ENCODE measurements at places on chromosomes 12 and 14.
A peak's percentile ranks its signal among the peaks of the same experiment; 100 is the strongest.

DNA sequence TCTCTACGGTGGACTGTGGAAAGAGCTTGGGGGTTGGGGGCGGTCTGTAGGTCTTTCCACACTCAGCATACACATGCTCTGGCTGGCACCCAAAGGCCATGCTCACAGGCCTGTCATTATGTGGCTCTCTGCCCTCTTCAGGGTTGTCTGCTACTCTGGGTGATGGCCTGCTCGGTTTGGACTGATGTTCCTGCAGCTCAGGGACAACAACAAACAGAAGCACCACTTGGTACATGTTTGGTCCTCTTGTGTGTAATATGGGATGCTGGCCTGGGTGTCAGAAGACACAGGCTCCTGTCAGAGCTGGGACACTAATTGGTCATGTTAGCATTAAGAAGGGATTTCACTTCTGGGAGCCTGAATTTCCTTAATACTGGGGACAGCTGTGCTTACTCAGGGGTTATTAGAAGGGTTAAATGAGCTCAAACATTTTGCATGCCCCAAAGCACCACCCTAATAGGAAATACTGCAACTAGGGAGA lies 32.7 kb upstream of the SELPLG start:
- DNase-seq = no peak

- no peak for DNase-seq
These were observed 404.5 kb downstream of the LRFN5 start for GRCh38 chr14:42011221-42011620.

DNA sequence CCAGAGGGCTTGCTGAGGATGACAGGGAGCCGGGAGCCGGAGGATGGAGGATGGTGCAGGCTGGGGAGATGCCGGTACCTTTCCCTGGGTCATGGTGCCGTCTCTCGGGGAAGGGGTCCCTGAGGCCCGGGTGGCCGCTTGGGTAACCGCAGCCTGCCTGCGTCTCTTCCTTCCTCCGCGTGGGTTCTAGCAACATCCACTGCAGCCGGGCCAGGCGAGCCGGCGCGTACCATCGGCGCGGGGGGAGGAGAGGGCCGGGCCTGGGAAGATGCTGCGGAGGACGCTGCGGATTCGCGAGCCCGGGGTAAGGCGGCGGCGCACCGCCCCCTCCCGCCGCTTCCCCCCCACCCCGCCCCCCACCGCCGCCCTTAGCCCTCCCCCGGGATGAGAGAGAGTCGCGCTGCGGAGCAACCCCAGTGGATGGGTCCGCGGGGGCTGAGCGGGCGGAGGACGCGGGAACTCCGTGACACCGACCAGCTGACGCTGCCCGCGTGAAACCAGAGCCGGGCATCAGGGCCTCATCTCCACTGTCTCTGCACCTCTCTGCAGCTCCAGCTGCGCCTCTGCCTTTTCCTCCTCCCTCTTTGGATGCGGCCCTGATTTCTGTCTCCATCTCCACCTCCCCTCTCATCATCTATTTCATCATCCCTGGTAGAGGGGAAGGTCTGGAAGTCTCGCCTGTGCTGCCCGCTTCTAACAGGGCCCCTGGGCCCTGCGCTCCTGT lies at the start of gene FAIM2:
Gene FAIM2, minus strand, starts transcription at position 201 of the 724 bp plus-strand sequence. Its CDS starts 108 bp downstream, at position 93.
- peak; percentile 64 for DNase-seq

- DNase-seq = no peak
These were observed 37.6 kb downstream of the BCAT1 start for GRCh38 chr12:24911271-24911791.

- DNase-seq = no peak
These were observed 145.8 kb downstream of the NTF3 start for GRCh38 chr12:5577741-5578140.

- peak; percentile 61 for DNase-seq
These were observed 11.1 kb upstream of the DPF3 start for GRCh38 chr14:72904840-72905561.

DNA sequence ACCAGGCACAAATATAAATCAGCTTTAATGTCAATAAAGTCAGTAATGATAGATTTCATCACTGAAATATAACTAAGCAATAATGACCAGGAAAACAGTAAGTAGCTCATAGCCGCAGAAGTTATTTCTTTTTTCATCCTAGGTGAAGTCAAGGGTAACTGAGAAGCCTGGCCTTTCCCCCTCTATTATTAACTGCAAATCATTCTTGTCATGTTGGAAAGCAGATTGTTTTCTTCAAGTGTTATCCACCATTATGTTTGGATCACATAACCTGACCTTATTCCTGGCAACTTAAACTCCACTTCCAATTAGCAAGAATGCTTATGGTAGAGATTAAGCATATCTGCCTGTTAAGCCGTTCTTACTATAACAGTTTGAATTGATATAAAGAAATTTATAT lies 603.4 kb upstream of the FOXG1 start:
- DNase-seq = no peak

DNA sequence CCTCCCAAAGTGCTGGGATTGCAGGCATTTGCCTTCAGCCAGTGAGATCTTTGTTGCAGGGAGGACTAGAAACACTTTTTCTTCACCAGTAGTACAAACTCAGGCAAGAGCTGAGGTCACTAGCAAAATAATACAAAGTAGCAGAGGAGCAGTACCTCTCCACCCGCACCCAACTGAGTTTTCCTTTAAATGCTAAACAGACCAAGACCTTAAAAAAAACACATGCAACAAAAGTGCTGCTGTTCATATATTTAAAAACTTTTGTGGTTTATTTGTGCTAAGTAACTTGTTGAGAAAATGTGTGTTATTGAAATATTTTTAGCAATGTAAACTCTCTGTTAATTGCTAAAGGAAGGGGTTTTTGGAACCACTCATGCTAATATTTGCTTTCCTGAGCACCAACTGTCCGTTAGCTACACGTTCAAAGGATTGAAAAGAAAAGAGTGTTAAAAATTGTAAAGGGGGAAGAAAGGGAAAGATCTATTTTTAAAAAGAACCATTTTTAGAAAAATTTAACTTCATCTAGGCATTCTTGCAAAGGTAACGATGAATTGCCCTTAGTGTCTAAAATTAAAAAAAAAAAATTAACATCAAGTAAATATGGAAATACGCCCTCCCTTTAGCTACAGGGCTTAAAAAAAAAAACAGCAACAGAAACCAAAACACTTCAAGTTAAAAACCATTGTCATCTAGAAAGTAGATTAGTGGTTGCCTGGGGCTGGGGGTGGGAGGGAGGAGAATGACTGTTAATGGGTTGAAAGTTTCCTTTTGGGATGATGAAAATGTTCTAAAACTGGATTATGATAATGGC lies 114.0 kb upstream of the KRAS start:
- peak; percentile 73 for DNase-seq

- no peak for DNase-seq
These were observed 567.0 kb downstream of the PRKD1 start for GRCh38 chr14:29360656-29361055.

- no peak for DNase-seq
These were observed 33.7 kb upstream of the ALG10B start for GRCh38 chr12:38282886-38283285.

- DNase-seq = peak; percentile 40
These were observed 3.8 kb downstream of the BCDIN3D start for GRCh38 chr12:49838973-49839633.

DNA sequence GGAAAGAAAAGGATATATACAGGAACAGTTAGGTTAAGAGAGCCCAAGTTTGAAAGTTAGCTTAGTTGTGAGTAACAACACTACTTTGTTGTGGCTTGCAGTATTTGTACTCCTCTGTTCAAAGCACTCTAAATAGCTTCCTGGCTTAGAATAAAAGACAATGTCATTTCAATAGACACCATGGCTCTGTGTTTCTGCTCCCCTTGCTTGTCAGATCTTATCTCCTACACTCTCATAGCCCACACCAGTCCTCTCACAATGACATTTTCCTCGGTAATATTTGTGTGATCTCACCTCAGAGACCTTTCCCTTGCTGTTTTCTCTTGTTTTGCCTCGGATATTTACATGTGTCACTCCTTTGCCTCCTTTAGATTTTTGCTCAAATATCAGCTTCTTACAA lies 418.4 kb downstream of the MDGA2 start:
- no peak for DNase-seq

- no peak for DNase-seq
These were observed 144.8 kb upstream of the NAV3 start for GRCh38 chr12:77685901-77686300.

GRCh38 chr14:99173086-99173485 lies 98.9 kb downstream of the BCL11B start:
- DNase-seq = no peak

- peak; percentile 66 for DNase-seq
These were observed 115.2 kb upstream of the PELI2 start for GRCh38 chr14:56002876-56003625.

DNA sequence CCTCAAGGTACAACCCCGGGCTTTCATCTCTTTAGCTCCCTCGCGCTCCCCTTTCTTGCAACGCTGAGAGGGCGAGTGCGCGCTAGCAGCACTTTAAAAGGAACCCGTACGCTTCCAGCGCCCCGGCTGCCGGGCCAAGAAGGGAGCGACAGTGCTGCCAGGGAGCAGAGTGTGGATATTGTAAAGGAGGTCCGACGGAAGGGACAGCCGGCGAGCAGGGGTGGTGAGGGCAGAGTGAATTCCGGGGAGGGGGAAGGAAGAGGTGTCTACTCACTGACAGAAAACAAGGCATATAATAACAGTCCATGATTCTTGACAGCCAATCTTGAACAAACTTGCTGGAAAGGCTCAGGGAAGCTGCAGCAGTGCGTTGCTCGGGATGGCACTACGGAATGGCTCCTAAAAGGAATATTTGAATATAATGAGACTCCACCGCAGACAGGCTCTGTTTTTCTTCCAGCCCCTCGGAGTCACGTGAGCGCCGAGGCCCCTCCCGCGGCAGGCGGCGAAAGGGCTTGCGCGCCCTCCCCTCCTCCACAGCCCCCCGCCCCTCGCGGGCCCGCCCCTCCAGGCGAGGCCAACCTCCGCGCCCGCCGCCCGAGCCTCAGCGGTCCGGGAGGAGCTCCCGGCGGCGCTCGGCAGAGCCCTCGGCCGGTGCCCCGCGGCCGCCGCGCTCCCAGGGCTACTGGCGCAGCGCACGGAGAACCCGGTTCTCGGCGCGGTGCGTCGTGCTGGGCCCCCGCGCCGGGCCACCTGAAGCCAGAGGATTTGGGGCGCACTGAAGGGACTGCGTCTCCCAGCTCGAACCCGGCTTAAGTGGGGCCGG lies 3.4 kb downstream of the BMP4 start:
- DNase-seq = peak; percentile 57

DNA sequence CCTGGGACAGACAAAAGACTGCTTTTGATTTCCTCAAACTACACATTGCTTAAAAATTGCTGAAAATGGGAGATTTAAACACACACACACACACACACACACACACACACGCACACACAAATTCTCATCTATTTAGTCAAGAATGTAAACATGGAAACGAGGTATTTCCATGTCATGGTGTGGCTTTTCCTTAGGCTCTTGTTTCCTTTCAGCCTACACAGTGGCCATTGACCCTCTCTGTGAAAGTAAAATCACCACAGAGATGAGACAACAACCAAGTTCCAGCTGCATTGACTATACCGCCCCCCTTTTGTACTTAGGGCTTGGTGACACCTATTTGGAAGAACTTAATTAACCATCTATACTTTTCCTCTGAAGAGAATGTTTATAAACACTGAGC lies 41.9 kb downstream of the TTC8 start:
- DNase-seq = no peak

- peak; percentile 14 for DNase-seq
These were observed 132.9 kb downstream of the CEP83 start for GRCh38 chr12:94326727-94327126.

GRCh38 chr12:9064201-9064814 lies 51.4 kb downstream of the A2M start:
- peak; percentile 76 for DNase-seq

DNA sequence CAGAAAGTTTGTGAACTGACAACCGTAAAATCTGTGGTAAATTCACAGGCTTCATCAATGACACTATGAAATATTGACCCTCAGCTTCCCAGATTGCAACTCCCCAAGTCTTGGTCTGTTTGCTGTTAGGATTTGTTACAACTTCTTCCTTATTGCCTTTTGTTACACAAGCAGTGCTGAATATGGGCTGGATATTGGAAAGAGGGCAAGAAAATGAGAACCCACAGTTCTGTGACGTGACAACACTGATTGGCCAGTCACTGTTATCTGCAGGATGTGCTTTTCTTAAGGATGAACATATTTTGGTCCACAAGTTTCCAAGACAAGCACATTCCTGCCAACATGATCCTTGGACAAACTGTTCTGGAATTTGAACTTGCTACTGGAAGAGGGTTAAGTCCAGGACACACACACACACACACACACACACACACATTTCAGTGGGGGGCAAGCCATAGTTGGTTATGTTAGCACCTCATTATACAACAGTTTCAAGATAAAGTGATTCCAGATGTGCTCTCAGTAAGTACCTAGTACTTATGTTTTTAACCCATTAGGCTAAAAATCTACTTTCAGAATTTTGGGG lies 16.6 kb upstream of the SLC38A2 start:
- no peak for DNase-seq

DNA sequence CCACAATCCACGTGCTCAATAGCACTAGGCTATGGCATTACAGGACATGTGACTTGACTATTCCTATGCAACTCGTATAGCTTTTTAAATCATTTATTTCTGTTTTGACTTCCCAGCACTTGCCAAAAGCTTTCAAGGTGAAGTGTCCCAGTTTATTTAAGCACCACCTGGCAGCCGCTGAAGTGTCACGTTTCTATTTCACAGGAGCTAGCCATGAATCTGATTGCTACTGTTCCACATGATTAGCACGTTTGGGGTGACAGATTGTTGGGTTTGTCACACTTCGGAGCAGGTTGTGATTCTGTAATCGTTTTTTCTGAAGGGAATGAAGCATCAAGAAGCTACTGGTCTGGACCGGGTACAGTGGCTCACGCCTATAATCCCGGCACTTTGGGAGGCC lies 39.9 kb upstream of the BICDL1 start:
- DNase-seq = no peak

DNA sequence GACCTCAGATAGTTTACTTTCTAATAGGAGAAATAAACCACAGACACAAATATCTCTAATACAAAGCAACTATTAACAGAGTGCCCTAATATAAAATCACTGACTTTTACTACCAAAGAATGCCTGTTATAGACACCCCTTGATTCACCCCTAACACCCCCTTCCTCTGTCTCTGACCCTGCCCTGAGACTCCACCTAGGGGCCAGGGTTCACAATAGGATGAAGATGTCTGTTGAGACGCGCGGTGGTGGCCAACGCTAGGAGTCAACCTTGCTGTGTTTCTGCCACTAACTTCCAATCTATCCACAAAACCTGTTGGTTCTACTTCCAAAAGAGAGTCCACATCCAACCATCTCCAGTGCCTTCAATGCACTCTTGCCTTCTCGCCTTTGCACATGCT lies 10.9 kb upstream of the TC2N start:
- DNase-seq = no peak

- DNase-seq = peak; percentile 45
These were observed 18.0 kb downstream of the SLC24A4 start for GRCh38 chr14:92340931-92341330.

- DNase-seq = no peak
These were observed 27.1 kb downstream of the KRT18 start for GRCh38 chr12:52975820-52976573.

GRCh38 chr12:24111616-24112015 lies 162.1 kb upstream of the SOX5 start:
- no peak for DNase-seq

GRCh38 chr12:127125607-127126259 lies 1141.2 kb upstream of the TMEM132C start:
- peak; percentile 63 for DNase-seq
